ENCODE measurements at places on chromosomes 4 and X. TPM values are rescaled to one million over a fixed set of nuclear protein-coding genes. Genes with fewer than 3 reads are reported as not detected.

DMP1 gene
- not detected for polyA plus RNA-seq

RHOH gene
- polyA plus RNA-seq, result 1.3 TPM

RAB9B gene
- polyA plus RNA-seq, result 2.6 TPM

HERC5 gene
- 3.9 TPM for polyA plus RNA-seq

CT55 gene
- polyA plus RNA-seq, result 0.19 TPM

TRO gene
- polyA plus RNA-seq, result 111 TPM

SHOX gene
- polyA plus RNA-seq, result 0.13 TPM

DNA sequence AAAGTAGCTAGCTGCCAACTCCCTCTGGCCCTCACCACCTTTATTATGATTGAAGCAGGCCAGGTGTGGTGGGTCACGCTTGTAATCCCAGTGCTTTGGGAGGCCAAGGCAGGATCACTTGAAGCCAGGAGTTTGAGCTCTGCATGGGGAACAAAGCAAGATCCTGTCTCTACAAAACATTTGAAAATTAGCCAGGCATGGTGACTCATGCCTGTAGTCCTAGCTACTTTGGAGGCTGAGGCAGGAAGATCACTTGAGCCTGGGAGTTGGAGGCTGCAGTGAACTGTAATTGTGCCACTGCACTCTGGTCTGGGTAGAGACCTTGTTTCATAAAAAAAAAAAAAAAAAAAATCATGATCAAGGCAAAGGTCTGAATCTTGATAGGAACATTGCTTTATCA is 467.0 kb upstream of the DIPK2B start:
- no peak for DNase-seq

DNA sequence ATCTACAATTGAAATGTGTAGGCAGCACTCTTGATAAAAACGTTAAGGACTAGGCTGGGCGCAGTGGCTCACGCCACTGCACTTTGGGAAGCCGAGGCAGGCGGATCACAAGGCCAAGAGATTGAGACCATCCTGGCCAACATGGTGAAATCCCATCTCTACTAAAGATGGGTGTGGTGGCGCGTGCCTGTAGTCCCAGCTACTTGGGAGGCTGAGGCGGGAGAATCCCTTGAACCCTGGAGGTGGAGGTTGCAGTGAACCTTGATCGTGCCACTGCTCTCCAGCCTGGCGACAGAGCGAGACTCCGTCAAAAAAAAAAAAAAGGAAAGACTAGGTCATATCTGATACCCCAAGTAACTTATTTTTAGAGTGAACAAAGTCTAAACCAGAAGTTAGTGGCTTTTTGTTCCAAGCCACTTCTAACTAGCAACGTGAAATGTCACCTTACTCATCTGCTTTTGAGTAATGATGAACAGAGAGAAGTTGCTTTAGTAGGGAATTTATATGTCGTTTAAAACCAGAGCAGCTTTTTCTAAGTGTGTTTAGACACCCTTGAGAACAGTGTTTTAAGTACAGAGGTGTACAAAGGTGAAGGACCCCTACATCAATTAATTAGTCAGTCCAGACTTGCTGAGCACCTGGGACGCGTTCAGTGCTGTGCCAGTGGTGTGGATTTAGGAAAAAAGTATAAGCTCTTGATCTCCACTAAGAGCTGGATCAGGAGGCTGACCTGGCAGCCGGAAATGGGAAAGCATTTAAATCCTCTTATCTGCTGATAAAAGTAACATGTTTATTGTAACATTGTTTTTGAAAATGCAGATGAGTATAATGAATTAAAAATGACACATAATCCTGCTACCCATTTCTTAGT is 23.5 kb downstream of the SPRY1 start:
- DNase-seq, result no peak

GRCh38 chr4:74322301-74322700 is 14.0 kb downstream of the EPGN start:
- no peak for DNase-seq

DNA sequence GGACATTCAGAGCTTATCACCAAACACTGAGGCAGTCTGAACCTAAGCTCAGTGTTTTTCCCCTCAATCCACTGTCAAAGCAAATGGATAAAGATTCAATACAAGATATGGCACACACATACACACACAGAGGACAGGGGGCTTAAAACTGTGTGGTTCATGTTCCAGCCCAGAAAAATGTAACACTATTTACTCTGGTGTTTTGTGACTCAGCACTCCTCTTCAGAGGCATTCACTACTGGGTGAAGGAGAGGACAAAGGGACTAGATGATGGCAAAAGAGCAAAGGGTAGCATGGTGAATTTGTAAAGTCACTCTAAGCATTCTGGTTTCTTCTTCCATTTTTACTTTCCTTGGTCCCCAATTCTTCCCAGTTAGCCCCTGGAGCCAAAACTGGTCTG is 120.3 kb downstream of the ARHGEF9 start:
- DNase-seq, result no peak

- no peak for DNase-seq
Measured at GRCh38 chrX:132330156-132330729, 111.0 kb upstream of the RAP2C start.

DNA sequence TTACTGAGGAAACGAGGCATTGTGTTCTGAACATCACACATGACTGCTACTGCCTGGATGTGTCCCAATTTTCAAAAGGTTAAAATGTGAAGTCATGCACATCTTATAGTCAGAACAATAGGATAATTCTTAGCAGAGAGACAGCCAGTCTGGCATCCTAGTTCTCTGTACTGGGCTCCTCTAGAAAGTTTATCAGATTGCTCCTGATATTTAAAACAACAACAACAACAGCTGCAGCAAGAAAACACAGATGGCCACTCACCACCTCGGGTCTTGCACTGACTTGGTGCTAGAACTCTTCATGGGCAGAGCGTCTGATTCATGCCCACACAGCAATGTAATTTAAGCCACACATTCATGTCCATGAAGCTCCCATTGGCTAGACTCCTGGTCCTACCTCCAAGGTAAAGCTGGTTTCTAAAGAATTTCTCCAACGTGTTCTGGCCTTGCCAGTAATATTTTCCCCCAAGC is 33.3 kb upstream of the SLC2A9 start:
- no peak for DNase-seq

DNA sequence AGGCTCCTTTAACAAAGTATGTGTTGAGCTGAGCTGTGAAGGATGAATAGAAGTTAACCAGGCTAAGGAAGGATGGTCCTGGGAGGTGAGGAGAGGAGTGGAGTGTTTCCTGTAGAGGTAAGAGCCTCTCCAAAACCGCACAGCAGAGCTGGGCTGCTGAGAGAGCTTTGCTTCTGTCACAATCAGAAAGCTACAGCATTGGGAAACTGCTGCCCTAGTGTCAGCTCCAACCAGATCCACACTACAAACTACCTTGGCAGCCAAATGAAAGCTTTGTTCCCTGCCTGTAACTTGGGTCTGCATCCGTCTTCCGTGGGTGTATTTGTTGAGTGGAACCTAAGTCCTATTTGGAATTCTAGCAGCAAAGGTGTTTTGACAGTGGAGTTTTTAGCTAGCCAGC is 91.8 kb downstream of the REPS2 start:
- no peak for DNase-seq

GRCh38 chr4:81684352-81684751 is 212.6 kb upstream of the RASGEF1B start:
- DNase-seq, result no peak

DNA sequence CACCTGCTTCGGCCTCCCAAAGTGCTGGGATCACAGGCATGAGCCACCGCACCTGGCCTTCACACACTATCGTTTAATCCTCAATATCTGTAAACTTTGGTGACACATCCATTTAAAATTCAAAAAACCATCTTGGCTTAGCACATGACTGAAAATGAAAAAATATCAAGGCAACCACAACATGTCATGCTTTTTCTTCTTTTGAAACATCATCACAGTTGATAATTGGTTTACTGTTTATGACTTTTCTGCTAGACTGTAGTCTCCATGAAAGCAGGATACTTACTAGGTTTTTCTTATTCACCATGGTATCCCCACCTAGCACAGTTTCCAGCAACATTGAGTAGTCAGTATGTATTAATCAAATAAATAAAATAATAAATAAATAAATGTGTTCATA is 11.0 kb downstream of the GNRHR start:
- no peak for DNase-seq

GRCh38 chr4:82780752-82781231 is 17.8 kb downstream of the SCD5 start:
- no peak for DNase-seq

GRCh38 chr4:110710070-110710469 is 87.2 kb upstream of the PITX2 start:
- DNase-seq, result no peak

DNA sequence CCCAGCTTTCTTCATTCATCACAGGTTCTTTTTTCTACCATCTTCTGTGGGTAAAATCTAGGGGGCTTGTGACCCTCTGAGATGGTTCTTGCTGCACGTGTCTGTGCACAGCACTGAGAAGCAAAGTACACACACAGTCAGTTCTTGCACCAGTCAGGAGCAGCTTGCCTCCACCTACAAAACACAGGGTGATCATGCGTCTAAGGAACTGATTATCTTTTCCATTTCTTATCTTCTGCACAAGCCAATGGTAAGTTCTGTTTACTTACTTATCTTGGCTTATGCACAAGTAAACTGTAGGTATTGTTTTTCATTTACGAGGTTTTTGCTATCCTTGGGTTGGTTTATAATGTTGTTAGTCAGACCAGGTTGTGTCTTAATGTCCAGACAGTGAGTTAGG is 40.7 kb downstream of the TRIM2 start:
- DNase-seq, result no peak

DNA sequence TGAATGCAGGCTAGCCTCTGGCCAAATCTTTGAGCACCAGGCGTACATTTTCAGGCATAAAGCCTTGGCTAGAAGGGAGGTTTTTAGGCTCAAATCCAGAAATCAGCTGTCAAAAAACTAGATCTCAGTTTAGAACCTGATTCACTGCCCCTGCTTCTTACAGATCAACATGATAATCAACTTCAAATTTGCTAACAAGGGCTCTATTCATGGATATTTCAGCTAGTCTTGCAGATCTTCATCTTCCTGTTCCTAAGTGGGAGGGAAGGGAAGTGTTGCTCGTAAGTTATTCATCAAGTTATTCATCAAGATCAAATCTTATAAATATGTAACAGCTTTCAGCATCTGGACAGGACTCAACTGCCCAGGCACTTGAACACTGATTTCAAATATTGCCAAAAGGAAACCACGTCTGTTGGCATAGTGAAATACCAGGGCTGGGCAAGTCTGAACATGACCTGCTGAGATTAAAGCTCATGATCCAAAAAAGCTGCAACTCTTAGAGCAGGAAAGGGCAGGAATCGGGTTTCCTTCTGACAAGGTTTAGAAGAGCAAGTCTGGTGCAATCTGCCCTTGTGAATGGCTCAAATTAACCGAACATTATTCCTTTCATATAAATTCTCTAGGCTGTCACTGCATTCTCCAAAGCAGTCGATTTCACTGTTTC is 200.3 kb downstream of the PDGFC start:
- no peak for DNase-seq

GRCh38 chr4:19748519-19749479 is 502.9 kb upstream of the SLIT2 start:
- peak; percentile 69 for DNase-seq

GRCh38 chr4:7342223-7343080 is 92.3 kb downstream of the PSAPL1 start:
- DNase-seq, result peak; percentile 78

DNA sequence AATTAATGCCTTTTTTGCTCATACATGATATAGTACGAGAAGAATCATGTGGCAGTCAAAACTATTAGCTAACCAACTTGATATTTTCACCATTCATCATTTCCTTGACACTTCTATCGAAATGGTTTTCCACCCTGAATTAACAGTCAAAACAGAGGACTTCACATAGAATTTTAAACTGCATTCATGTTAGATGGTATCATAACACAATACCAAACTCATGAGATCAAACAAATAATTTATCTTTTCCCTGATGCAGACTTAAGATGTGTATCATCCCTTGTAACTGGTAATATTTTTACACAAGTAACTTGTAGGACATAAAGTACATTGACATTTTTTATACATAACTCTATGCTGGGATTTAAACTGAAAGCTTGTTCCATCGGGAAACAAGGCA is 18.2 kb upstream of the ANTXR2 start:
- DNase-seq, result no peak

GRCh38 chr4:17788956-17789355 is 7.5 kb upstream of the FAM184B start:
- DNase-seq, result no peak

GRCh38 chrX:70421618-70422017 is 1.5 kb upstream of the GDPD2 start:
- DNase-seq, result no peak

DNA sequence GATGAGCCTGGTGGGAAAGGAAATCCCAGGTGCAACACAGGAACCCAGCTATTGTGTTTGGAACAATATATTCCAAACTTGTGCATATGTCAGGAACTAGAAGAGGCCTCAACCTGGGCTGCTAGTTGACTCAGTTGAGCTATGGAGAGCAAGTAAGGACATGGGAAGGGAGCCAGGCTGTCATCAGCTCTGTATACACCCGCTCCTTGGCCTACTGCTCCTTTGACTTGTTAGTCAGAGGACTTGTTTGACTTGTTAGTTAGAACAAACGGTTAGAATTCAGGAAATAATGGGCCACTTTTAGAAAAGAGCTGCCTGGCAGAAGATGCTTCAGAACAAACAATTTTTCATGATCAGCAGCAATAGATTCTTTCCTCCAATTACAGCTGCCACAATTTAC is 76.4 kb downstream of the CBLL2 start:
- DNase-seq, result no peak

DNA sequence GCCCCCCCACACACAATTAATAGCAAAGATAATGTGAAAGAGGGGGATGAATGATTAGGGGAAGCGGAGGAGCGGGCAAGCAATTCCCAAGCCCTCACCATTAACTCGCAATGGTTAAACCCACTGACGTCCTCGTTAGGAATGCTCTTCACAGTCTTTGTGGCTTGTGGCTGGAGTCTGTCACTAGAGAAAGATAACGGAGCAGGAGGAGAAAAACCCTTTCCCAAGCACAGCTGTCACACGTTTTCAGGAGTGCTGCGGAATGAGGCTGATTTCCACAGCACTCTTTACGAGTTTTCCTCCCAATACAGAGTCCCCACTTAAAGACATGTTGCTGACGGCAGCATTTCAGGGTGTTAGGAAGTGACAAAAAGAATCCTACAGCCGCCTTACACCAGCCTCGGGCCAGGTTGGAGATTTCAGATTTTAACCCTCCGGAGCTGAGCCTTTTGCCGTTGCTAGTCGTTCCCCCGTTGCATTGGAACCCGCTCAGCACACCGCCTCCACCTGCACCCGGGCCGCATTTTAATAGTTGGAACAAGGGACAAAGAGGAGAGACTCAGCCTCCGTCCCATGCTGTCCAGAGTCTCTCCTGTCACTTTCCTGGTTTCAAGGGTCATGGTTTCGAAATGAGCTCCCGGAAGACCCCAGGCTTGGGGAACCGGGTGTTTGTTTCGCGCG is 92.2 kb downstream of the GEMIN8 start:
- no peak for DNase-seq

DNA sequence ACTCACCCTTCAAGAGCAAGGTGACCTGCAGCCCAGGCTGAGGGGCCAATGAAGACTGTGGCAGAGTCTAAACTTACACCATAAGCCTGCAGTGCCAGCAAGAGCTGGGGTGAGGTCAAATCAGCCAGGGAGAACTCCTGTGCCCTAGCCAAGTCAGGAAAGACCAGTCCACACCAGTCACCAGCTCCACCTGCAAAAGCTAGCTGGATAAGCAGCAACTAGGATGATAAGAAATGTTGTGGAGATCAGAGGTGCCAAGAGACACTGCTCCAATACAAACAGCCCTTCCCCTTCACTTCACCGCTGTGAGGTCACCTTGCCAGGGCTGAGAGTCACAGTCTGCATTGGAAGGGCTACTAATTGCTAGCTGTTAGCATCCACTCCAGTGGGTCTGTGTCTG is 31.3 kb downstream of the NIPAL1 start:
- DNase-seq, result no peak

GRCh38 chrX:105120463-105120862 is 100.0 kb downstream of the TEX13A start:
- peak; percentile 20 for DNase-seq

GRCh38 chr4:78379040-78379439 is 172.5 kb upstream of the ANXA3 start:
- no peak for DNase-seq
